Stimulated activated CD8-positive, alpha-beta memory T cell treated with anti-CD3 and anti-CD28 coated beads, Interleukin-4, amount 100 ng/mL, for 4 hours (primary cell): ENCODE measurements at places on chromosomes 4 and X.

DNA sequence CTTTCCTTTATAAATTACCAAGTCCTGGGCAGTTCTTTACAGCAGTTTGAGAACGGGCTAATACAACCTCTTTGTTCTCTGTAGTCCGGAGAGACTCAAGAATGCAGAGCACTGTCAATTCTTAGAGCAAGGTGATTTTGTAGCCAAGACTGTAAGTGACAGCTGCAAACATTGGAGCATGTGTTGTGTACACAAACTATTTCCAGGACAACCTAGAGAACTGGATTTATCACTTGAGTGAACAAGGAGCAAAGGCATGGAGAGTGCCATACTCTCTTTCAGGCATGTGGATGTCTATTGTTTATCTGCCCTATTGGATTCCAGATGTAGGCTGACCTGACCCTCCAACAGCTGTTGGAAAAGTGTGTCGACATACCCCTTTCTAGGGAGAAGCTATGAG, 153.9 kb downstream of the SPANXN3 start:
- DNase-seq = no peak

DNA sequence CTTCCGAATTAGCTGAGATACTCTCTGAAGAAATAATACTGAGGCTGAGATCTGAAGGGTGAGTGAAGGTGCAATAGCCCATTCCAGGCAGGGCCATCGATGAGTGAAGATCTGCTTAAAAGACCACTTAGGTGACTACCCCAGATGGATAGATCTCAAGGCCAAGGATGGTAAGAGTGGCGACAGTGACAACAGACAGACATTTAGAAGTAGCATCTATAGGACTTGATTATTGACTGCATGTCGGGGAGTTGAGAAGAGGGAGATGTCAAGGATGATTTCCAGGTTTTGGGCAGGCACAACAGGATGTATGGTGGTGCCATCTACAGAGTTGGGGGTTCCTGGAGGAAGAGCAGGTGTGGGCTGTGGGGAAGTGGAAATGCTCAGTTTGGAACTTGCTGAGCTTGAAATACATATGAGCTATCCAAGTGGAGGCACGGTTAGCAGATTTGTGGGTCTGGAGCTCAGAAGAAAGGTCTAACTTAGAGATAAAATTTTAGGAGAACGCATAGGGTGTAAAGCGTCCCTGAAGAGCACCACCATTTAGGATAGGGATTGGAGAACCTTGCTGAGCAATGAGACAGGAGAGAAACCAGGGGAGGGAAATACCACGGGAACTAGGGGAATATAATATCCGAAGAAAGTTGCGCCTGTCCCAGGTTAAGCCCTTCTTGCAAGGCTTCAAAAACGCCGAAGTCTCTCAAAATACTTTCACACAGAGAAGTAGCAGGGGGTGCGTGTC, 688 bp downstream of the UFSP2 start:
- no peak for DNase-seq

GRCh38 chr4:48133669-48134068, 381 bp downstream of the TXK start:
- no peak for DNase-seq

DNA sequence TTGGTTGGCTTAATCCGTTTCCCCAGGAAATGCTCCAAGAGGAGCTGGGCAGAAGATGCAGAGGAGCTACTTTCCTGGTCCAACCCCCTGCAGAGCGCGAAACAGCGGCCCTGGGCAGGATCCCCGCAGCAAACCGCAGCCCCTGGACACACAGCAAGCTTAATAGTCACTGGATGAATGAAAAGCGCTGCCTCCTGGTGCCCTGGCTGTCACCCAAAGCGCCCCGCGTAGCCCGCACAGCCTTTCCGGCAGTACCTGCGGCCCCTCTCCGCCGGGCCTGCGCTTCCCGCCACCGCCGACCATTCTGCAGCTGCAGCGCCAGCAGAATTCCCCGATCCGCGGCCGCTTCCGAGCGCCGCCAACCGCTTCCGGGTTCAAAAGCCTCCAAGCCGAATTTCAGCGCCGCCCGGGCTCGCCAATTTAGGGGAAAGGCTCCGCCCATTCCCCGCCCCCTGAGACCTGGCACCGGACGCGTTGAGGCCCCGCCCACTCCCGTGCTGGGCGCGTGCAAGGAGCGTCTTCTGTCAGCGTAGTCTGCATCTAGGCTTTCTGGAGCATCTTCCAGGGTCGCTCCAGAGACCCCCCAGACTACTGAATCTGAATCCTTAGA, at the start of gene HPF1:
Gene HPF1 (minus strand): TSS at position 370 of the 610 bp plus-strand sequence. CDS start 67 bp downstream, at position 303.
- DNase-seq = peak; percentile 86

DNA sequence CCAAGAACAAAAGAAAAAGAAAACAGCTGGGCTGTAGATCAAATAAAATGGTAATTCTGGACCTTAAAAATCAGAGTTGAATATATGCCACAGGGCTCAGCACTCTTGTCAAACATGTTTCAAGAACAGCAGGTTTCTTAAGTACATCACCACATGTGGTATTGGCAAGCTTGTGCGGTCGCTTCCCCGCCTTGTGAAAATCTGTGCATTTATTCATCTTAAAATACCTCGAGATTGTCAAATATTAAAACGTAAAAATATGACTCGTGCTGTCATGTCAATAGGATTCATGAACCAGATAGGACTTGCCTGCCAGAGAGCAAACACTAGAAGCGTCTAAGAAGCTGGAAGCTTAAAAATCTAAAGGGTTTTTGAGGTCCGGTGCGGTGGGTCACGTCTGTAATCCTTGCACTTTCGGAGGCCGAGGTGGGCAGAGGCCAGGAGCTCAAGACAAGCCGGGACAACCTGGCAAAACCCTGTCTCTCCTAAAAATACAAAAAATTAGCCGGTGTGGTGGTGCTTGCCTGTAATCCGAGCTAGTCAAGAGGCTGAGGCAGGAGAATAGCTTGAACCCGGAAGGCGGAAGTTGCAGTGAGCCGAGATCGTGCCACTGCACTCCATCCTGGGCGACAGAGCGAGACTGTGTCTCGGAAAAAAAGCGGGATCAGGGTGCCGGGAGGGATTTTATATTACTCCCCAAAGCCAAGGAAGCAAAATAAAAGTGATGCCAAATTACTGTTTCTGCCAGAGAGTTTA, 40.2 kb upstream of the TMEM154 start:
- DNase-seq = no peak
